ENCODE measurements at places on chromosomes 2 and 18.

DNA sequence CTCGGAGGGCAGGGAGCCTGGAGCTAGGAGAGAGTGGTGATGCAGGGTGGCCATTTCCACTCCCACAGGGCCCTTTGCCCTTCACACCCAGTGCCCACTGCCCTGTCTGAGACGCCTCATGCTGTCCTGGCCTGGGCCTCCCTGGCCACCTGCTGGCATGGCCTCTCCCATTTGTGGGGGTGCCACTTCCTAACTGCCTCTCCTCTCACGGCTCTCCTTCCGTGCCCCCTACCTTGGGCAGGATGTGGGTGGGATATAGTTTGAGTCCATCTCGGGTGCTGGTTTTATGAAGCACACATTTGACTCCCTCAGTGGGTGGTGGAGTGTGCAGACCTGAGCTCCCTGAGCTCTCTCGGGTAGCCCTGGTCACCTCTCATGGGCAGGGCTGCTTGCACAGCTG lies 46.0 kb downstream of the DGKD start:
- no peak for DNase-seq

DNA sequence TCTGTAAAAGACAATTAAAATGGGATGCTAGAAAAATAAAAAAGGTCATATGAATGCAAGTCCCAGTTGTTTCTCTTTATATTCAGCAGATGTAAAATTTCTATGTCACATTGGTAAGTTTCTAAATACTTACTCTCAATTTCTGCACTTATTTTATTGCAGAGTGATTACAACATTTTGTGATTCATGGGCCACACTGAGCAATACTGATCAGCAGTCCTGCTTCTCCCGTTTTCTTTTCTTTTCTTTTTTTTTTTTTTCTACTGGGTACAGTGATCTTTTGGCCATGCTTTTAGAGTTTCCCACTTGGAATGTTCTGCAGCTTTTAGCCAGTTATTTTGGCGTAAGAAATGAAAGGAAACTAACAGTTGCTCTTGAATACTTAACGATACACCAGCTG lies 38.8 kb downstream of the LIMS1 start:
- no peak for DNase-seq

DNA sequence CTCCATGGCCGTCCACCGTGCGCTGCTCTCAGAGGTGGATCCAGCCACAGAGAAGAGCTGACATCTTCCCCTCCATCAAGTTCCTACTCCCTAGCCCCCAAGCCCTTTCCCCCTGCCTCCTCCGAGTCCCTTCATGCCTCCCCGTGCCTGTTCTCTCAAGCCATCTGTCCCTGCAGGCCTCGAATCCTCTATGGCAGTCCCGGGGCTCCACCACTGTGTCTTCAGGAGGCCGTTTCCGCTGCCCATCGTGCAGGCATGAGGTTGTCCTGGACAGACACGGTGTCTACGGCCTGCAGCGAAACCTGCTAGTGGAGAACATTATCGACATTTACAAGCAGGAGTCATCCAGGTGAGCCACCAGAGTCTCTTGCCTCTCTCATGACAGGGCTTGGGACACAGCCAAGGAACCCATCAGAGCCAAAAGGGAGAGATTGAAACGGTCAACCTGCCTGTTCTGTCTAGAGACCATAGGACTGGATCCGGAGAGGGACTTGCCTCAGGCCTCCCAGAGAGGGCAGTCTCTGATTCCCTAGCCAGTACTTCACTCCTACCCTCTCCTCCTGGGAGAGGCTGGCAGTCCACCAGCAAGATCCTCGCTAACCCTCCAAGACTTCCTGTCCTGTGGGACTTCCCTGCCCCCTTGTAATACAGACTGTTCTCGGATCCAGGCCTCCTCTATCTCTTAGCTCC lies 9.7 kb downstream of the UCN start:
- no peak for DNase-seq

DNA sequence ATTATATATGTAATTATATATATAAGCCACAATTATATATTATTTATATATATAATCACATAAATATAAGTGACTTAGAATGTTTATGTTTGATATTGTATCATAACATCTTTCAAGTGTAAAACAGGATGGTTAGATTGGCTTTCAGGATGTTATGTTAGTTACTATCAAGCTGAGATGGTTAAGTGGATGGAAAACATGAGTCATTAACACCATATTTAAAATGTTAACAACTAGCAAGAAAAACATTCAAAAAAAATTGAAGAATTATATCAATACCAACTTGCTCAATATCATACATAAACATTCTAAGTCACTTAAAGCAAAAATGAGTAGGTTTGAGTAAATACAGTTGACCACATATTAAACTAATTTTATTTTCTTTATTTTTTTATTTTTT lies 21.8 kb upstream of the RAB27B start:
- no peak for DNase-seq

DNA sequence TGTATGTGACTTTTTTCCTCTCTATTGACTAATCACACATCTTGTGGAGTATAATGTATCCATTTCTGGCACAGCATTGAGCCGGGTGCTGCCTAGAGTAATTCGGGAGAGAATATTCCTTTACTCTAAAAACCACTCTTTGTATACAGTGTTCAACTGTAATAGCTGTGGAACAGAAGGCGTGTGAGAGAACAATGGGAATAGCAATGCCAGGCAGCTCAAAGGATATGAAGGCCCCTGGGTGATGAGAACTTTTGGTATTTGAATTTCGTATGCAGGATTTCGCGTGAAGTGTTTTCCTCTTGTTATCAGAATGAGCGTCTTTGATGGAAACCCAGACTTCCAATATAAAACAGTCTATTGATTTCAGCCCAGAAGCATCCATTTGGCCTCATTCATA lies 84.6 kb upstream of the MAP3K20 start:
- no peak for DNase-seq

DNA sequence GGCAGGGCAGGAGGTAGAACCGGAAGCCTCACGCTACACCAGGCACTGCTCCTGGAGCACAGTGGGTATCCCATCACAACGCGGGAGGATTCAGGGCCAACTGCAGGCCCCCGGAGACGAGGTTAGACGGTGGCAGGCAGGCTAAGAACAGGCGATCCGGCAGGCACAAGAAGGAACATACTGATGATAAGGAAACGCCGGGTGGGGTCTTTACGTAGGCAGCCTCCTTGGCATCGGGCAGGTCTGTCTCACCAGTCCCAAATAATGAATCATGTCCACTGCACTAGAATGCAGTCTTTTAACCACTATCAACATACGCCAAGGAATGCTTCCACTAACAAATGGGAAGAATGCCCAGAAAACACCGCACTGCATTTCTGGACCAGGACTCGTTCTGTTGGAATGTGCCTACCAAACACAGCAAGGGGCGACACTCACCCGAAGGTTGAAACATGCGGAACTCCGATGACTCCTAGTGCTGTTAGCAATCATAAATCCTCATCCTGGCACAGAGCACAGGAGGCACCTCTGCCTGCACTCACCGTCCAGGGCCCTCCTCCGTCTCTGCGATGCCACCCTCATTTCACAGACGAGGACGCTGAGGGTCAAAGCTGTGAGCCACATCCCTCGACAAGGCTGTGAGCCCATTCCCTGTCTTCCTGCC lies 35.2 kb downstream of the ZNF516 start:
- DNase-seq, result no peak

Data from SK-MEL-5 (cell line).